ENCODE measurements at places on chromosomes 16 and 17.

- no peak for DNase-seq
These were observed 13.9 kb downstream of the SMURF2 start for GRCh38 chr17:64648234-64648633.

- DNase-seq, result no peak
These were observed 21.2 kb downstream of the EARS2 start for GRCh38 chr16:23535901-23536300.

- DNase-seq, result no peak
These were observed 14.4 kb upstream of the FAAP100 start for GRCh38 chr17:81566461-81567126.

- peak; percentile 78 for DNase-seq
These were observed 1.7 kb downstream of the ARHGDIA start for GRCh38 chr17:81869221-81870130.

DNA sequence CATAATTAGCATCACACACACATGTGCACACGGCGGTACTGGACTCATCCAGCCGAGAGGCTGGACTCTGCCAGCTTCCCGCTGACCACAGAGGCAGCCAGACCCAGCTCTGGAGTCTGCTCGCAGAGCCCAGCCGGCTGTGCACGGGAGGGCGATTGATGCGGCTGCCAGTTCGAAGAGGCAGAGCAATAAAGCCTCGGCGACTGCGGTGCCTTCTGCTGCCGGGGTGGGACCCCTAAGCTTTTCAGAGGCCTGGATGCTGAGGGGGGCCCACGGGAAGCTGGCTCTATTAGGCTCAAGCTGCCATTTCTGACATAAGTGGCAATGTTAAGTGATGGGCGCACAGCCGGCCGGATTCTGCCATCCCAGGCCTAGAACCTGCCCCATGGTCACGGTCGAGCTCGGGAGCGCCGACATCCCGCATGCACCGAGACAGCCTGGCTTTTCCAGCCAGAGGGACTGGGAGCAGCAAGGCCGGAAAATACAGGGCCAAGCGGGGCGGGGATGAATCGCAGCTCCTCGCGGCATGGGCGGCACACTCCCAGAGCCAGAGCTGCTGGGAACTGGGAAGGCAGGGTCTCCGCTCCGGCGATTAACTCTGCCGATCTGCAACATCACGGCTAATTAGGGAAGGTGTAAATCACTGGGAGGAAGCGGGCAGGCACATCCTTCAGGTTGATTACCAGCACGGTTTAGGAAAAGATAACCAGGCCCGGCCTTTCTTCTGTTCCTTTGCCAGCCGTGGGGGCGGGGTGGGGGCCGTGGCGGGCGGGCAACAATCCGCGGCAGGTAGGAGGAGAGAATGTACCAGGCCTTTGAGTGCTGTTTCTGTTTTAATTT lies 57.7 kb downstream of the TBC1D16 start:
- no peak for DNase-seq

- no peak for DNase-seq
These were observed 161.5 kb upstream of the TOX3 start for GRCh38 chr16:52708476-52708875.

- DNase-seq, result no peak
These were observed 10.0 kb downstream of the BTBD17 start for GRCh38 chr17:74351552-74352210.

DNA sequence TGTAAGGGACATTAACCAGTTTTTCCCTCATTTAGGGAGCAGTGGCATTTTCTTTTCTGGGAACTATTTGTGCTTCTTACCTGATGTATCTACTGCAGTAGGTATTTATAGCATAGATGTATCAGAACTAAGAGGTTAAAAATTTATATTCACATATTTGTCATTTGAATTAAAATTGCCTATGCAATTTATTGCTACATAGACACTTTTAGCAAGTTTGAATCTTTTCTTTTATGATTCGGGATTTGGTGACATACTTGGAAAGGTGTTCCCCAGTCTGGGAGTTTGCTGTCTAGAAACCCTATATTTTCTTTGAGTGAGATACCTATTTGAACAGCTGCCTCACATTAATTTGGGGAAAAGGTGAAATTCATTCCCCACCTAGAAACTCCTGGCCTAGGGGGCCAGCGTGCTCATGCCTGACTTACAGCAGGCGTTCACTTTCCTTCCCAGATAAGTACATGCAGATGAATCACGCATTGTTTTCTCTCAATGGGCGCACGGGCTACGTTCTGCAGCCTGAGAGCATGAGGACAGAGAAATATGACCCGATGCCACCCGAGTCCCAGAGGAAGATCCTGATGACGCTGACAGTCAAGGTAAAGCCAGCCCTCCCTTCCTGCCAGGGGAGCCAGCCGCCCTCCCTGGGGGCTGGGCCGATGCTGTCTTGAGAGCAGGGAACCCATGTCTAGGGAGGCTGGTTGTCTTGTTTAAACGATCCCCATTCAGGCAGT lies 73.8 kb downstream of the SDR42E1 start:
- DNase-seq, result no peak

- peak; percentile 73 for DNase-seq
These were observed at the start of gene QPRT for GRCh38 chr16:29678691-29679267. Gene QPRT, plus strand, starts transcription at chr16:29679180. Its CDS starts 18 bp downstream, at chr16:29679198.

DNA sequence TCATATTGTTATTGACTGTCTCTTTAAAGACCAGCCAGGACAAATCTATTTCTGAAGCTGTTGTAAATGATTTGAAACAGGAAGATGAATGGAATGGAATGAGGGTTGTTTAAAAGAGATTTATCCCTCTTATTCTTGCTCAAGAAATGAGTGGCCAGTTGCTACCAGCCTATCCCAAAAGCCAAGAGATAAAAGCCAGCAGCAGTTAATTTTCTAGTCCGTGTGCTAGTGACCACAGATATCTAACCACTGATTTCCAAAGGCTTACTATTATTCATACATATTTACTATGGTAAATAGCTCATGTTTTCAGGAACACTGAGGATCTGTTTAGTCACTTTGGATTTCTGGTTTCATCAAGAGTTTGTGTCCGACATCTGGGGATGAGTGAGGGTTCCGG lies 105.7 kb downstream of the CDH13 start:
- no peak for DNase-seq

DNA sequence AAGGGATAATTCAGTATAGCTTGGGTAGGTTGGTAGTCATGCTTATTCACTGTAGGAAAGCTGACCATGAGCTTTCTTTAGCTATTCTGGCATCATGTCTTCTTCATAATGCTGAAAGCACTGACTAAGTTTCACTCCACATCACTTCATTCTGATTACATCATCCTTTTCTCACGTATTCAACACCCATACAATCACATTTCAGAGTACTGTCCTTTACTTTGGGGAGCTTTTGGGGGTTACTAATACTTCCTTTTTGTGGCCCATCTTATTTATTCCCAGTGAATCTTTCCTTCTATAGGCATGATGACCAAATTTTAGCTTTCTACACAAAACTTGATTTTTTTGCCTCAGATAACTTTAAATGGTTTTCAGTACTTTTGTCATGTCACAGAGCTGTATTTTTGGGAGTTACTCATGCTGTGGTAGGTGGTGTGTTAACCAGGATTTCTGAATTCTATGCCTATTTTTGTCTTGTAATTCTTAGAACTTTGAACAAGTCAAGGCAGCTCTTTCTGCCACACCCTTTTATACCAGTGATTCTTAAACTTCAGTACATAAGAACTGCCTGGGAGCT lies 23.5 kb downstream of the TADA2A start:
- DNase-seq, result no peak

DNA sequence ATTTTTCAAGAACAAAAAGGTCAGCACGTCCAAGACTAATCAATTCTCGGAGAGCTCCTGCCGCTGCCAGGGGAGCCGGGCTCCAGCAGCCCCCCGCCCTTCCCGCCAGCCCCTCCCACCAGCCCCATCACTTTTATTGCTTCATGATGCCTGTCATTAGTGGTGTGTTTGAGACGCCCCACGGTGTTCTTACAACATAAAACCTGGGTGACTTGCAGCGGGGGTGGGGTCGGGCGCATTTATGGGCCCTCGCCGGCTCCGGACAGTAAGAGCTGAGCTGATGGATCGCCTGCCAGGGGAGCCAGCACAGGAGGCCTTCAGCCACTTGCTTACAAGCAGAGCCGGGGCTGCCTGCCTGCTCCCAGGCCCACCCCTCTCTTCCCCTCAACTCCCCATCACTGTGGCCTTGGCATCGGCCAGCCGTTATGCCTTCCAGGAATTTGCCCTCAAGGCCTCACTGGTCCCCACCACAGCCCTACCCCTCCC lies 82.9 kb upstream of the CBX4 start:
- DNase-seq, result no peak

DNA sequence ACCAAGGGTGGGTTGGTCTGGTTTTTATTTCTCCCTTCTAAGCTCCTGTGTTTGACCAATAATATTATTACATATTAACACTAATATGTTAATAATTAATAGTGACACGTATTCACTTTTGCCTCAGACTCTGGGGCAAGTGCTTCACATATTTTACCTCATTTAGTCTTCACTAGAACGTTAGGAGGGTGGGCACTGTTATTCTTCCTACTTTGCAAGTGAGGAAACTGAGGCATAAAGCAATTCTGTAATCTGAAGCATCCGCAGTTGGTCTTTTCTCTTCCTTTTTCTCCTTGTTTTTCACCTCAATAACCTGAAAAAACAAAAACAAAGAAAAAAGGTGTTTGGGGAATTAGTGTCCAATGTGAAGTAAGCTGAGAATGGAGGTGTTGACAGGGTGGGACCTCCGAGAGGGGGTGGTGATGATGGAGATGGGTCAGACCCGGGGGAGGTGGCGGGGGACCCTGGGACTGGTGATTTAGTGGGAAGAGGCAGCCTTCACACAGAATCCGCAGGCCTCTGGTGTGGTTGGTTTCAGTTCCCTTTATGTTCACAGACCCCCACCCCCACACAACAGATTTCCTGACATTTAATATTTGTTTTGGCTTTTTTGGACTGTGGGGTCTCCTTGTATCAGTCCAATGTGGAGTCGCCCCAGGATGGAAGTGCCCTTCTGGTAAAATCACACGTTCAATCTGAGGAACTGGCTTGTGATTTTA lies 3.7 kb downstream of the CDH1 start:
- no peak for DNase-seq

GRCh38 chr17:43907425-43907981 lies at the start of gene MPP2:
Gene MPP2, minus strand, starts transcription at chr17:43907536. Its CDS starts 3,076 bp downstream, at chr17:43904460.
- DNase-seq, result peak; percentile 46

DNA sequence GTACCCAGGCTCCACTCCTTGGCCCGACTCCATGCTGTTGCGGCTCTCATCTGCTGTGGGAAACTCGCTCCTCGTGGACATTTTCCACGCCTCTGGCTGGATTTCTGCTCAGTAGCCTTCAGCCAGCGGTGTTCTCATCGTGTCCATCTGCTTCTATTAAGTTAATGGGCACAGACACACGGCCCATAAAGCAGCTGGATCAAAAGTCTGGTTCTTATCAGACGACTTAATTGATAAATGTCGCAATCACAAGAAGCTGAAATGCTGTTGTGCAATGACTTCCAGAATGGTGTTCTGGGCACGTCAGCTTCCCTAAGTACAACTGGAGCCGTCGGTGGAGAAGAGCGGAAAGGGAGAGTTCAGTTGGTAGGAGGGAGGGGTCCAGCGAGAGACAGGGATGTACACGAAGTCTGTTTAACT lies 211.7 kb upstream of the CHMP6 start:
- no peak for DNase-seq

DNA sequence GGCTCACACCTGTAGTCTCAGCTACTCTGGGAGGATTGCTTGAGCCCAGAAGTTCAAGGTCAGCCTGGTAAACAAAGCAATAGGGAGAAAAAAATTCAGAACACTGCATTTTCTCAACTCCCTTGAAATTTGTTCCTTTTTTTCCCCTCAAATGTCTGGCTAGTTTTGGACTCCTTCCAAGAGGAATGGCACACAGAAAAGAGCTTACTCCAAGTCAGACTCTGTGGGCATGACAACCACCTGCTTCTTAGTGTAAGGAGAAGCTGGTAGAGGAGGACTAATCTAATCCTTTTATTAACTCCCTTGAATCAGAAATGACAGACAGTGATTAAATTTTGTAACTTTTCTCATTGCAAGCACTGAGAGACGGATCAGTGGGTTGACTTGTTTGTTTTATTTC lies 27.9 kb upstream of the HYDIN start:
- DNase-seq, result no peak

DNA sequence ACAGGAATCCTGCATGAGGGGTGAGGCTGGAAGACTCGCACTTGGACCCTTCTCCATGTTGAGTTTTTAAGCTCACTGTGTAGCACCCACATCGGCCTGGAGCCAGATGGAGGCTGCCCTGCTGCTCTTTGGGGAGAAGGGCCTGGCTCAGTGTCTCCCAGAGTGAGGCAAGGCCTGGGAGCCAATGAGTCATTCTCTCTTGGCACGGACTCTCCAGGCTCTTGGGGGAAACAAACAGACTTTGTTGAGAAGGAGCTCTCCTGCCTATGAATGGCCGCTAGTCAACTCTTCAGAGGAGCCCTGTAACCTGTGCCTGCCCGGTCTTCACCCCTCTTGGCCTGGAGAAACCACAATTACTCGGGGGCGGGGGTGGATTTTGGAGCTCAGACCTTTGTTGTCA lies 50.8 kb upstream of the MAF start:
- DNase-seq, result no peak

DNA sequence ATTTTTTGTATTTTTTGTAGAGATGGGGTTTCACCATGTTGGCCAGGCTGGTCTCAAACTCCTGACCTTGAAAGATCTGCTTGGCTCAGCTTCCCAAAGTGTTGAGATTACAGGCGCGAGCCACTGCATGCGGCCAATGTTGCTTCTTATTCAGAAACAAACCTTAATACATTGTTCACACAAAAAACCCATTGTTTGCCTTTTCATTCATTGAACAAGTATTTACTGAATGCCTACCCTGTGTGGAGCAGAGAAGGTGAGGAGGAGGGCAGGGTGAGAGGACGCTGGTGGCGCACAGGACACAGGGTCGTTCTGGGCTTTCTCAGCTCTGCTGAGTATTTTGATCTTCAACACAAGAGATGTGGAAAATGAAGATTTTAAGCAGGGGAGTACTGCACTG lies 8.0 kb upstream of the KRT23 start:
- no peak for DNase-seq

- DNase-seq, result no peak
These were observed 237.5 kb upstream of the PMFBP1 start for GRCh38 chr16:72409423-72409822.

DNA sequence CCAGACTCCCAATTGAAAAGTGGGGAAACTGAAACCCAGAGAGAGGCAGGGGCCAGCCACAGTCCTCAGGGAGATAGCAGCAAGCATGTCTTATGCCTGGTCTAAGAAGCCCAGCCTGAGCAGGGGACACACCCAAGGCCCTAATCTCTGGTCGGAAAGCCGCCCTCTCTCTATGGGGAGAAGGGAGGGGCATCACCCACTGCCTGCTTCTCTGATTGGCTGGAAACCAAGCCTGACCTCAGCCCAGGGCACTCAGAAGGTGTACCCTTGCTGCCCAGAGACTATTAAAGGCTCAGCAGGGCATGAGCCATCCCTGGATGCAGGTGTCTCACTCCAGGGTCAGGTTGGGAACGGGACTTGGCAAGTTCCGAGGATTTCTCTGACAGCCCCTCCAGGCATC lies 5.7 kb upstream of the KRT13 start:
- DNase-seq, result no peak
